ENCODE measurements at places on chromosomes 3 and 15.

GRCh38 chr15:44804298-44805046, 68.1 kb downstream of the TRIM69 start:
- DNase-seq: no peak

GRCh38 chr15:75114796-75115195, 86.9 kb upstream of the C15orf39 start:
- DNase-seq: no peak

DNA sequence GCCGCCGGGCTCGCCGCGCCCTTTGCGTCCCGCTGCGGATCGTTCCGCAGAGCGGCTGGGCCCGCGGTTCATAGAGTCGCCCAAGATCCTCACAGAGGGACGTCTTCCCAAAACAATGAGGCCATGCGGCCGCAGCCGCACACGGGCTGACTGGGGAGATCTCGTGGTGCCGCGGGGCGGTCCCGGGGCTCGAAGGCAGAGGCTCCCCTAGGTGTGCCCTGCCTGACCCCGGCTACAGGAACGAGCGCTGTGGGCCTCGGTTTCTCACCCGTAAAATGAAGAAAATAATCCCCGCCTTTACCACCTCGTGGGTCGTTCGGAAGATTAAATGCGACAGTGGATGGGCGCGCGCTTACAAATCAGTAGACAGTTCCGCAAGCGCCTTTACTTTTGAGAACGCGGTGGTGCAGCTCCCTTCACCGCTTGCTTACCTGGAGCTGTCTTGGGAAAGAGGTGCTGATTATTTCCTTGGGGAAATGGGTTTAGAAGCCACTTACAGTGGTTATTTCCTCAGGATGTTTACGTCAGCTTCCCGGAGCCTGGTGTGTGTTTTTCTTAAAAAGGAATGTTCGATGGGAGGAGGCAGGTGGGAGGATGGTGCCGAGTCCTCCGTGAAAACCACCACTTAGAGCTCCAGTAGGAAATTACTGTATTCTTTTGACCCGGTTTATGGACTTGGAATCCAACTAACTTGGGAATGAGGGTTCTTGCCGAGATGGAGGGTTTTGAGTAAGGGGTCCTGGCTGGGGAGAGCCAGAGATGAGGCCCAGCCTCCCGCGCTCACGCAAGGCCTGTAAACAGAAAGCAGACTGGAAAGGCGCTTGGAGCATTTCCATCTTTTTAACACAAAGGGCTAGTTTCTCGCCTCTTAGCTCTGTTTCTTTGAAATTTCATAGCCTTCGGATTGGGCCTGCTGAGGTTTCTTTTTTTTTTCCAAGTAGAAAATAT, 1.9 kb upstream of the MEX3B start:
- DNase-seq: no peak

DNA sequence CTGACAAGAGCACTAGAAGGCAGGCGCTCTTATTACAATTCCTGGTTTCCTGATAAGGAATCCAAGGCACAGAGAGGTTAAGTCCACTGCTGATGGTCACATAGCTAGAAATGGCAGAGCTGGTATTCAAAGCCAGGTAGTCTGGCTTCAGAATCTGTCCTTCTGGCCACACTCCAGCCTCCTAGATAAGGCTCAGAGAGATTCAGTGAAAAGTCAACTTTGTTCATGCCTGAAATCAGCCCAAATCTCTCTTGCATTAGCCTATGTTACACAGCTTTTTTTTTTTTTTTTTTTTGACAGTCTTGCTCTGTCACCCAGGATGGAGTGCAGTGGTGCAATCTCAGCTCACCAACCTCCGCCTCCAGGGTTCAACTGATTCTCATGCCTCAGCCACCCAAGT, 21.1 kb upstream of the CMTM8 start:
- DNase-seq: no peak

GRCh38 chr15:70768257-70768883, 5.0 kb upstream of the UACA start:
- no peak for DNase-seq

Measured in GF-D8 (cell line).